ENCODE measurements at places on chromosomes 3 and 15. TPM values are rescaled to one million over a fixed set of nuclear protein-coding genes. Genes with fewer than 3 reads are reported as not detected.

- no peak overlapping the region for H3K27ac ChIP-seq
- no peak overlapping the region for H3K4me3 ChIP-seq
Measured at GRCh38 chr15:83947156-83947555, 288.4 kb upstream of the GOLGA6L4 start.

- H3K36me3 ChIP-seq: no peaks in the 10 kb centered on the region
- no peaks in the 10 kb centered on the region for H3K4me1 ChIP-seq
- H3K4me3 ChIP-seq: no peak overlapping the region
- H3K27me3 ChIP-seq: no peaks in the 10 kb centered on the region
Measured at GRCh38 chr3:116757315-116757714, 47.7 kb downstream of the TUSC7 start.

- H3K27ac ChIP-seq: no peak overlapping the region
- H3K27me3 ChIP-seq: peaks cover 4% of the 10 kb centered on the region
- no peaks in the 10 kb centered on the region for H3K36me3 ChIP-seq
- no peak overlapping the region for H3K4me3 ChIP-seq
- no peaks in the 10 kb centered on the region for H3K4me1 ChIP-seq
Measured at GRCh38 chr15:86115145-86115801, 35.6 kb downstream of the AGBL1 start.

DNA sequence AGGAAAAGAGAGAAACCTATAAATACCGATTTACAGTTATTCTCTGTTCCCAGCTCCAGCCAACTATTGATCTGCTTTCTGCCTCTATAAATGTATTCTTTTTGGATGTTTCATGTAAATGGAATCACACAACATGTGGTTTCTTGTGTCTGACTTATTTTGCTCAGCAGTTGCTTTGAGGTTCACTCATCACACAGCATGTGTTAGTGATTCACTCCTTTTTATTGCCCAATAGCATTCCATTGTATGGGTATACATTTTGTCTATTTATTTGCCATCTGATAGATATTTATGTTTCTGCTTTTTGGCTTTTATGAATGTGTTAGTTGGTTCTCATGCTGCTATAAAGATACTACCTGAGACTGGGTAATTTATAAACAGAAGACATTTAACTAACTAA is 23.6 kb downstream of the CCR1 start:
- DNase-seq: no peak
- no peaks in the 10 kb centered on the region for H3K36me3 ChIP-seq
- H3K27me3 ChIP-seq: no peaks in the 10 kb centered on the region
- H3K4me3 ChIP-seq: no peak overlapping the region
- H3K4me1 ChIP-seq: no peaks in the 10 kb centered on the region

DNA sequence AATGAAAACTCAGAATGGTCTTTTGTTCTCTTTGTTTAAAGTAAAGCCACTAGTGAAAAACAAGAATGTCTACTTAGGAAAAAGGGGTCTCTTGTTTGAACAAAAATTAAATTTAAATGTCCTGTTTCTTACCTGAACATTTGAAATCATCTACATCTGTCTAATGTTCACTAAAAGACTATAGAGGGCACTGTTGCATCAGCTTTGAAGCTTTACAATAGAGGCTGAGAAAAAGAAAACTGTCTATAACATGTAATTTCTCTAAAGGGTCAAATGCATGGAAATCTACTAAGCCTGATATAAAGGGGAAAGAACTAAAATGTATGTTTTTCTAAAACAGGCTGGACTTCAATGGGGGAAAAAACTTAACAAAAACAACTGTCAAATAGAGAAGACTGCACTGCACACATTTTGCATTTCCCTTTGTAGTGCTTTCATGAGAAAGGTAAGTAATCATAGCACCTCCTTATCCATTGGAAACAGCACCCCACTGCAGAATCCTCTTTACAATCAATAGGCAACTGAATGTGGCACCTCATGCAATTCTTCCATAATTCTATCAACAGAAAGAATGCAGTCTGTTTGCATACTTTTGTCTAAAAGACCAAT is 26.3 kb downstream of the DPH6 start:
- no peak overlapping the region for H3K4me3 ChIP-seq
- no peaks in the 10 kb centered on the region for H3K36me3 ChIP-seq
- no peak overlapping the region for H3K27ac ChIP-seq
- no peak for DNase-seq

DNA sequence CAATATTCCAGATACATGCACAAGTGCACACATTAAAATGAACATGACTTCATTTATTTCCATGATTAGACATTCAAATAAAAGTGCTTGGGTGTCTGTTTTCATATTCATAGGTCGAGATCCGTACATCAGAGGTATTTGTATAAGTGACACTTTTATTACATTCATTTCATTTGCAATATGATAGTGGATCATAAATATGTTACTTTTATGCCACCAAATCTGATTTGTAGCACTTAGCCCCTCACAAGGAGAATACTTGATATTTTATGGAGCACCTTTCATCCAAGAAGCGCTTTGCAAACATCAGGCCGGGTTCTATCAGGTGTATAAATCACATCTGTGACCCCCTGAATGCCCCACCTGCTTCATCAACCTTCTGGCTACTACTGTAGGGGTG is 100.6 kb downstream of the TOP2B start:
- H3K36me3 ChIP-seq: no peaks in the 10 kb centered on the region
- DNase-seq: no peak
- no peaks in the 10 kb centered on the region for H3K27me3 ChIP-seq

GRCh38 chr3:69282181-69282580 is 103.7 kb downstream of the FRMD4B start:
- H3K4me3 ChIP-seq: no peak overlapping the region
- H3K4me1 ChIP-seq: no peaks in the 10 kb centered on the region
- no peak for DNase-seq
- H3K36me3 ChIP-seq: no peaks in the 10 kb centered on the region
- no peaks in the 10 kb centered on the region for H3K27me3 ChIP-seq
- H3K27ac ChIP-seq: no peak overlapping the region

DNA sequence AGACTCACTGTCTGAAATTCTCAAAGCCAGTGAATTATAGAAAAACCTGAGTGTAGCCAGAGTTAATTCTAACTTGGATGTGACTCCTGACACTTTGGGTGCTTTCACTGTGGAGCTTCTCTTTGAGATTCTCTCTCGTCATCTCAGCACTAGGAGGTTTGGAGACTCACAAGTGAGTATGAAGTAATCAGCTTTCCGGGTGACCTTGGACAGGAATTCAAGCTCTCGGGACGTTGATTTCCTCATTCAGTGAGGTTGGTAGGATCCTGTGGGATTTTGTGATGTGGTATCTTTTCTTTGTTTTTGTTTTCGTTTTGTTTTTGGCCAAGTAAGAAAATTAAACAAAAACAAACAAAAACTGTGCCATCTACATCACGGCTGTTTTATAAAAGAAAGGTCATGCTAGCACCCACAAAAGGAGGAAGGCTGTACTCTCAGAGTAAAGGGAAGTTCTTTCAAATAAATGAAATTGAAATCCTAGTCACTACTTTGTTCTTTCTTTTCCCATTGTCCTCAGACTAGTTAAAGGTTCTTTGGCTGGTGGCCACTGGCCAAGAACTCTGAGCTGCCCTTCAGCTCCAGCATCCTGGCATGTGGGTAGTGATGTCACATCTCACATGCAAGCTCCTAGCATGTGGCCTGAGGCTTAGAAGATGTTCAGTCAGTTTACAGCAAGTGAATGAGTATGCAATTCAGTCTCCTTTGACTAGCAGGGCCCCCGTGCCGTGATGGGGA is 263.3 kb upstream of the TPM1 start:
- no peak overlapping the region for H3K4me3 ChIP-seq
- H3K27me3 ChIP-seq: no peaks in the 10 kb centered on the region
- peak; percentile 57 for DNase-seq
- H3K27ac ChIP-seq: no peak overlapping the region
- H3K36me3 ChIP-seq: no peaks in the 10 kb centered on the region

- H3K4me1 ChIP-seq: peaks cover 5% of the 10 kb centered on the region
- H3K36me3 ChIP-seq: peaks cover 86% of the 10 kb centered on the region
- DNase-seq: no peak
Measured at GRCh38 chr15:78168608-78169007, 19.4 kb downstream of the IDH3A start.

The CGNL1 gene
- total RNA-seq: 18.9 TPM

The GOLGA6L9 gene
- total RNA-seq: 0.69 TPM

The B3GNT5 gene
- total RNA-seq: 3.4 TPM

The FGD5 gene
- total RNA-seq: 12.2 TPM

The MYZAP gene
- total RNA-seq: 65.8 TPM

The RPS17 gene
- total RNA-seq: 1,524 TPM

The PPP1R14D gene
- total RNA-seq: not detected

The GOLGA6L4 gene
- 5.0 TPM for total RNA-seq
